ENCODE measurements at places on chromosomes 1 and 21. TPM values are rescaled to one million over a fixed set of nuclear protein-coding genes. Genes with fewer than 3 reads are reported as not detected.

DNA sequence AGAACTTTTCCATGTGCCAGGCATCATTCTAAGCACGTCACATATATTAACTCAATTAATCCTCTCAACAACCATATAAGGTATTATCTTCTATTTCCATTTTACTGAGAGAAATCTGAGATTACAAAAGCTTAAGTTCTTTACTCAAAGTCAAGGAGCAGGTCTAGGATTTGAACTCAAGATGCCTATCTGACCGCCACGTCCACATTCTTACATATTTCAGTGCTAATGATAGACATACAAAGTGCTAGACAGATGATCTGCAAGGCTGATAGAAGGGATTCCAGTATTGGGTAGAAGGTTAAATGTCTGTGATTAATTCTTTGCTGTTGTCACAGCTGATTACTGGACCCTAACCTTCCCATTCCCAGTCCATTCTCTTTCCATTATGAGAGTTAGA lies 4.4 kb downstream of the ATP5PB start:
- no peak for DNase-seq

GRCh38 chr1:182235952-182236650 lies 155.5 kb downstream of the GLUL start:
- no peak for DNase-seq

DNA sequence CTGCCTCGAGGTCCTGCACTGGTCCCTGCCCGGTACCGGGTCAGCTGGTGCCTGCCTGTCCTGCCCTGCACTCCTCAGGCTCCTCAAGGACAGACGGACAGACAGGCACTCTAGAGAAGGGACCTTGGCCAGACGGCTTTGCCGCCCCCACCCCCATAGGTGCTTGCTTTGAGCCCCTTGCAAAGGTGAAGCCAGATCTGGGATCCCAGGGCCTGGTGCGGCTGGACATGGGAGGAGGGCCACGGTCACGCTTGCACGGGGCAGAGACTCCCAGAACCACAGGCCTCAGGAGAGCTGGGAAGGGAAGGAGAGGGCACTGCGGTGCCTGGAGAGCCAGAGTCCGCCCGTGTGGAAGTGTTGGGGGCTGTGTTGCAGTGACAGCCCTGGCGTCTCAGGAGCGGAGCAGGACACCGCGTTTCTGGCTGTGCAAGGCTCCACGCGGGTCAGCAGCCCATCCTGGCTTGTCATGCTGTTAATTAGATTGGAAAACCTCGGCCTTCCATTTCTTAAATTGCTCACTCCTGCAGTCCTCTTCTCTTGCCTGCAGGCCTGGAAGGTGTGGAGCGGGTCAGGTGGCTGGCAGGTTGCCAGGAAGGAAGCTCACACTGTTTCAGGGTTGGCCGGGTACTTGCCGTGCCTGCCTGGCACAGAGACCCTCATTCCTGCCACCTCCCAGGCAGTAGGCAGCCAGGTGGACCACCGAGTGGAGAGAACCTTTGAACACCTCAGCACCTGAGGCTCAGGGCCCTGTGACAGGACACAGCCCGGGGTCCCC lies 16.3 kb downstream of the COL18A1 start:
- DNase-seq: no peak

DNA sequence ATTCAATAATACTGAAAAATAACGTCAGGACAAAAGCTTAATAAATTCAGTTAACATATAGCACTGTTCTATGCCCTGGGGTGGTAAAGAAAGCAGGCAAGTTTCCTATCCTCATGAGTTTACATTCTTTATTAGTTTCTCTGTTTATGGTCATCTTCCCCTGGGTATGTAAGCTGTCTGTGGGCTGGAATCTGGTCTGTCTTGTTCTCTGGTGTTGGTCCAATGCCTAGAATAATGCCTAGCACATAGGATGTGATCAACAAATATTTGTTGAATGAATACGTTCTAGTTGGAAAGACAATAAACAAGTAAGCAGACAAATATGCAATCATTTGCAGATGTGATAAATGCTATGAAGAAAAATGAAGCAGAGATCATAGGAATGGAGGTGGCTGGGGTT lies 7.2 kb upstream of the IGSF3 start:
- no peak for DNase-seq

DNA sequence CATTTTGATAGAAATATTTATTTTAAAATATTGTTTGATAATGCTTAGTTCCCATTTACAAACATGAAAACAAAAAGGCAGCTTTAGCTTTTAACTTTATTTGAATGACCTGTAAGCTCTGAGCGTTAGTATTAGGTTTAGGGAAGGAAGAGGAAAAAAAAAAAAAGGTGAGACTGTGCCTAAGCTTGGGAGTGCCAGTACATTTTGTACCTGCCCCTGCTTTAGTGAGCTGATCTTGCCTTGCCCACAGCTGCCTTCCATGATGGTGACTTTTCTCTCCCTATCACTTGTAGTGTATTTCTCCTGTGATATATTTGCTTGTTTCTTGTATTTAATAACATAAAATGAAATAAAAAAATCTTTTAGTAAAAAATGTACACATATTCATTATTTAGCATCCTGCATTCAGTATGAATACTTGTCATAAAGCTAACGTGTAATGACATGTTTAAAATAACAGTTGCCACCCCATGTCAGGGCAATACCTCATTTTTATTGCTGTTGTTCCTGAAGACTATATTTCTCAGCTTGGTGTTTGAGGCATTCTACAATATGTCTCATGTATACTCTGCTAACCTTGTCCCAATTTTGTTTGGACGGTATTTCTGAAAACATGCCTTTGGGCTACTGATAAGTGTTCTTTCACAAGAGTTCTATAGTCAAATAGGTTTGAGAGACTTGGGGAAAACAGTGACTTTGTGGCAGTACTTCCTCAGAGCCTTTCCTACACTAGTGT lies 76.3 kb downstream of the NEK7 start:
- DNase-seq: no peak

GRCh38 chr1:46749921-46750404 lies 31.0 kb upstream of the EFCAB14 start:
- no peak for DNase-seq

GRCh38 chr1:236251587-236251986 lies 30.2 kb downstream of the ERO1B start:
- DNase-seq: no peak

GRCh38 chr1:33387625-33388024 lies 43.3 kb downstream of the PHC2 start:
- DNase-seq: no peak

GRCh38 chr1:223845810-223846682 lies at the start of gene TP53BP2:
TP53BP2 (minus strand) TSS chr1:223845947; CDS start chr1:223845680, 267 bp downstream.
- DNase-seq: peak; percentile 92

- no peak for DNase-seq
These were observed 134.5 kb downstream of the VAV3 start for GRCh38 chr1:107830526-107830925.

- DNase-seq: no peak
These were observed 147.3 kb downstream of the LBR start for GRCh38 chr1:225280563-225280962.

DNA sequence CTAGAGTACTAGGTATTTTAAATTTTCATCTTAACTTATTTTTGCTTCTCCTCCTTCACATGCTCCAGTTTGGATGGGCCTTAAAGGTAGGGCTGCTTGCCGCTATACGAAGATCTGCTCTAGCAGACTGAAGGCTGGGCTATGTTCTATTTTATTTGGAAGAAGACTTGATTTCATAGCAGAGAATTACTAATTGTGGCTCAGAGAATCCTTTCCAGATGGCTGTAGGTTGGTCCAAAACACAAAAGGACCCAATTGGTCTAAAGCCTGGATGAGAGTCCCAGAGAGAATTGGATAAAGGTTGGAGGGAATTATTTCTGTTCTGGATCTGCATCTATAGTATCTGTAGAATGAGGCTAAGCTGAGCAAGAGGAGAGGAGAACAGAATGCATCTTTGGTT lies 719.4 kb upstream of the PTBP2 start:
- DNase-seq: no peak

GRCh38 chr1:91842563-91842962 lies 43.4 kb downstream of the TGFBR3 start:
- DNase-seq: no peak

DNA sequence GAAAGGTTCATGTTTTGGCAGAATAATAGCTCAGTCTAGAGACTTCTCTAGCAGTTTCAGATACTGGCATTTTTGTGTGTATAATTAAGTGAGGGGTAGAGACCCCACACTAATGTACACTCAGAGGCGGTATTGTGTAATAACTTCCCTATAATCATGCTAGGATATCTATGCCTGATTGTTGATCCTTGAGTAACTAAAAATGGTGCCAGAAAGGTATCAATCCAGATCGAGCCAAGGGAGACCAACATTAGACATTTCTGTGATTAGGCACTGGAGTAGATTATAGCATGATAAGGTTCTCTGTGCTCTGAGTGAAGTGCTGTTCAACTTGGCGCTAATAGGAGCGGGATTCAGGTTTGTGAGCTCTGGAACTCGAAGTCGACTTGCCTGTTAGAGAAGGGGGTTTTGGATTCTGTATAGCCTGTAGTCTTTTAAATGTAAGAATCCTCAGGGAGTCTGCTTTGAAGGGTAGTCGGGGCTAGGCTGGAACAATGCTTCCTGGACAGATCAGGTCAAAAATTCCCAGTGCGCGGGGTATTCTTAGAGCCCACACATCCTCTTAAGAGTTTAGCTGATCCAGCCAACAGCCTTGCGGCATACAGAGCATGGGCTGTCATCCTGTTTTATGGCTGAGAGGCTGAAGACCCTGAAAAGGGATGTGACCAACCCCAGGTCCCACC lies 24.2 kb downstream of the MAN1C1 start:
- no peak for DNase-seq

DNA sequence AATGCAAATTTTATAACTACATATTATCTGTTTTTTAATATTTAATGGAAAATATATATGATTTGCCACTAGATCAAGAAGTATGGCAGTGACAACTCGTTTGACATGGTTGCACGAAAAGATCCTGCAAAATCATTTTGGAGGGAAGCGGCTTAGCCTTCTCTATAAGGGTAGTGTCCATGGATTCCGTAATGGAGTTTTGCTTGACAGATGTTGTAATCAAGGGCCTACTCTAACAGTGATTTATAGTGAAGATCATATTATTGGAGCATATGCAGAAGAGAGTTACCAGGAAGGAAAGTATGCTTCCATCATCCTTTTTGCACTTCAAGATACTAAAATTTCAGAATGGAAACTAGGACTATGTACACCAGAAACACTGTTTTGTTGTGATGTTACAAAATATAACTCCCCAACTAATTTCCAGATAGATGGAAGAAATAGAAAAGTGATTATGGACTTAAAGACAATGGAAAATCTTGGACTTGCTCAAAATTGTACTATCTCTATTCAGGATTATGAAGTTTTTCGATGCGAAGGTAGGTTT lies 556 bp downstream of the IFI44 start:
- DNase-seq: no peak

- DNase-seq: no peak
These were observed 17.3 kb downstream of the PI4KB start for GRCh38 chr1:151309811-151310323.

Gene UAP1
- total RNA-seq: 13.4 TPM

Gene LDLRAD1
- not detected for total RNA-seq

Gene GUCA2B
- total RNA-seq: not detected

Gene IL23R
- total RNA-seq: not detected

Gene PDE9A
- total RNA-seq: 0.58 TPM

Gene TRIM58
- total RNA-seq: 0.49 TPM
